Stimulated activated CD4-positive, alpha-beta T cell treated with anti-CD3 and anti-CD28 coated beads, Interleukin-15, amount 100 ng/mL, for 24 hours (primary cell): ENCODE measurements at places on chromosomes 5 and 9.

- DNase-seq: no peak
These were observed 14.2 kb upstream of the ZNF883 start for GRCh38 chr9:113026200-113026599.

DNA sequence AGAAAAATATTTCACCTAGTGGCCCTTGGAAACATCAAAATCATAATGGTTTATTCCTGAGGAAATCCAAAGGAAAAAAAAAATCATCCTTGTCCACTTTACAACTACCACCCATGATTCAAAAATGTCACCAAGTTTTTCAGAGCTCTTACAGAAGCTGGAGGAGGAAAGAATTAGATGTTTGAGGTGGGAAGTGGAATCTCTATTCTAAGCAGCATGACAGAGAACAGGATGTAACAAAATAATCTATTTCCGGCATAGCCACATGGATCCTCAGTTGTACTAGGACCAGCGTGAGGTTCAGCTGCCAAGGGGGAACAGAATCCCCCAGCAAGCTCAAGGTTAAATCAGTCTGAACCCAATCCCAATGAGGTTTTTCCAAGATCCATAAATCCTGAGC is 40.2 kb downstream of the FBXW11 start:
- DNase-seq: no peak

GRCh38 chr9:101902051-101902450 is 163.6 kb upstream of the GRIN3A start:
- no peak for DNase-seq

- no peak for DNase-seq
These were observed 1038.8 kb upstream of the ARRDC3 start for GRCh38 chr5:92421942-92422341.

- no peak for DNase-seq
These were observed 34.9 kb downstream of the SEMA4D start for GRCh38 chr9:89462817-89463683.

- DNase-seq: no peak
These were observed 74.5 kb downstream of the SH3TC2 start for GRCh38 chr5:148988328-148988727.

GRCh38 chr5:142466195-142466971 is 141.6 kb upstream of the SPRY4 start:
- DNase-seq: no peak

DNA sequence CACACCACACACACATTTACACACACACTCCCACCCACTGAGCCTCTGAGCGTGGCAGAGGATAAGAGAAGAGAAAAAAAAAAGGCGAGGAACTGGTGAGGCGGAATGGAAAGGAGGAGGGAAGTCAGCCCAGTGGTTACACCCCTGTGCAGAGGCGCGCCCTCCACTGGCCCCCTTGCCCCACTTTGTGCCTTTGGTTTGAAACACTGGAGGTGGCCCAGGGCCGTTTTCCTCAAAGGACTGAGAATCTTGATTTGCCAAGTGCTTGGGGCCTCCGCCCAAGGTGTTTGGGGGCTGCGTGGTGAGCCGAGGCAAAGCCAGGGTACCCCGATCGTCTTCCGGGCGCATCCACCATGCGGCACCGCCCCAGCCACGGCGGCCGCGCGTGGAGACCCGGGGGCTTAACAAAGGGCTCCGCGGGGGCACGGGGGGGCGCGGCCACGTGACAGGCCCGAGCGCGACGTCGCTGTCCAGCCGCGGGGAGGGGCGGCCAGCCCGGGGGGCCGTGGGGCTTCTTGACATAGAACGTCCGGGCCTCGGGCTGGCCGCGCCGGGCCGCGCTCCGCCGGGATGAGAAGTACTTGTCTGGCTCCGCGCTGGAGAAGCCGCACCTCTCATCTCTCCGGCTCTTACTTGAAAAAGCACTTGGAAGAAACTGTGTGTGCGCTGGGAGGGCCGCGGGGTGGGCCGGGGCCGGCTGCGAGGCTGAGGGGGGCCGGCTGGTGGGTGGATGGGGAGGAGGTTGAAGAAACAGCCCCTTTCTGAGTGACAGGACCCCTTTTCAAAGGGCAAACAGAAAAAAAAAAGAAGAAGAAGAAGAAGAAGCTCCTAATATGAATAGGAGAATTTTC is 21.0 kb downstream of the NR2F1 start:
- no peak for DNase-seq

- no peak for DNase-seq
These were observed 91.5 kb upstream of the NFIL3 start for GRCh38 chr9:91515074-91515687.

- no peak for DNase-seq
These were observed 99.1 kb downstream of the ADAMTS6 start for GRCh38 chr5:65382582-65382981.

- peak; percentile 46 for DNase-seq
These were observed 528.9 kb downstream of the AGTPBP1 start for GRCh38 chr9:85212887-85213286.

- no peak for DNase-seq
These were observed 10.7 kb downstream of the IDNK start for GRCh38 chr9:83633676-83634075.

GRCh38 chr5:153938191-153938842 is 100.4 kb downstream of the FAM114A2 start:
- no peak for DNase-seq

DNA sequence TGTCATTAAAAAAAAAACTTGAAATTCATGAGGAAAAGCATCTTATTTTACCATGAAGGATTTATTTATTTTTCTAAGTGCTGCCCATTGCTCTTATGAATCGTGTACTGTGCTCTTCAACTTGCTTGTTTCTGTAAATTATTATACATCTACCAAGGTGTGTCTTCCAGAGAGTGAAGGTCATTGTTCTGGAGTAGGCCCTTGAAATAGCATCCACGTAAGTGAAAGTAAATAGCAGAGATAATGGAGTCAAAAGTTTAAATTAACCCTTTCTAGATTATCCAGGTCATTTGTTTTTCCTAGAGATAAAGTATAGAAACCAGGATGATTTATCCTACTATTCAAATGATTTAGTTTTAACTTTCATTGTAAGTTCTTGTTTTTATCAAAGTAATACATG is 473.1 kb downstream of the DIRAS2 start:
- DNase-seq: no peak

DNA sequence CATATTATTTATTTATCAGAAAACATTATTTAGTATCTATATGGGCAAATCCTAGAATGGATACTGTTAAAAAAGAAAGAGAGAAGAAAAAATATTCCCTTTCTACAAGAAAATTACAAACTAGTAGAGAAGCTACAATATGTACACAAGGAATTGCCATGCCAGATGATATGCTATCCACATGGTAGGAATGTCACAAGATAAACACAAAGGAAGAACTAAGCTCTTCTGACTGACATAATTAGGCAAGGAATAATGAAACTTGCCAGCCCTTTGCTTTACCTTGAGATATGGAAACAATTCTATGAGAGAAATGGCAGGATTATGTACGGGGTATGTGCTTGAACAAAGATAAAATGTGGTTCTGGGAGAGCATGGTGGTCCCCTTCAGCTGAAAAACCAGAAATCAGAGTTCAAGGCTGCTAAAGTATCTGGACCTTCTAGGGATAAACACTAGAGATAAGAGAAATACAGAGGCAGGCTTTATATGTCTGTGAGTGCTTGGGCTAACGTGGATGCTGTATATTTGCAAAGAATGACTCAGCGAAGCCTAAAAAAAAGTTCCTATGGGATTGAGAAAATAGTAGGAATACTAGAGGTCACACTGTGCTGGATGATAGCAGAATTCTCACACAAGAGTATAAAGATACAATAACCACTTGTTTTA is 451.6 kb downstream of the TLE1 start:
- DNase-seq: no peak

GRCh38 chr9:130728721-130729120 is 35.1 kb downstream of the EXOSC2 start:
- no peak for DNase-seq

DNA sequence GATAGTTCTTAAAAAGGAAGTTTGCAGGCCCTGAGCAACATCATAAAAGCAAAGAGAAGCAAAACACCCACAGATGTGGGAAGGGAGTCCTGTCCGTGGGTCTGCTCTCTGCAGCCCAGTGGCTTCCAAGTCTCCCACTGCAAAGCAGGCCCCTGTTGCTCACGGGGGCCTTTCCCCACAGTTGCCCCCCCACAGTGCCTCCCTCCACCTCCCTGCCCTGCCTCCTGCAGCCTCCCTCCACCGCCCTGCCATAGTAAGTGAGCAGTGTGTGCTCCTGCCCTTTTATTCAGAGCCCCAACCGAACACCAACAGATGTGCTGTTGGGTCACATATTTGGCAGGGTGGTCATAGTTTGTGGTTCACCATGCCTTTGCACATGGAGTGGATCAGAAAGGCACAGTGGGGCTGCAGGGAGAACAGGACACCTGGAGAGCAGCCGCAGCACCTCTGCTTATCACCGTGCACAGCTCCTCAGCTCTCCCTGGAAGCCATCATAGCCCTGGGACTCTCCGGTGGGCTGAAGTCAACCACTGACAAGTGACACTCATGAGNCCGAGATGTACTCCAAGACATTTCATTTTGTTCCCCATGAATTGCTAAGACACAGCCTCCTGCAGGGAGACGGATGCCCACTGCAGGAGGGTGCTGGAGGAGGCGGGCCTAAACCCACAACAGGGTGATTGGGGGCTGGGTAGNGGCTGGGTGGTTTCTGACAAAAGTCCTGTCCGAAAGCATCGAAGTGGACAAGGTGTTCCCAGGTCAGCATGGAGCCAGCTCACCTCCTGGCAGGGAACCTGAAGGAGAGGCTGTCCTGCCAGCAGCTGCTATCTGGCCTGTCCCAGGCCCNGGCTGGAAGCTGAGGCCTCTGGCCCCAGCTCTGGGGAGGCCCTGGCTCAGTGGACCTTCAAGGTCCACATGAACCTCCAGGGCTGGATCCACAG is 278.9 kb downstream of the GADD45G start:
- DNase-seq: no peak

- no peak for DNase-seq
These were observed 71.8 kb downstream of the SECISBP2 start for GRCh38 chr9:89390068-89390555.

GRCh38 chr9:36946653-36947052 is 87.4 kb downstream of the PAX5 start:
- DNase-seq: no peak
